ENCODE measurements at places on chromosomes 1 and 21. TPM values are rescaled to one million over a fixed set of nuclear protein-coding genes. Genes with fewer than 3 reads are reported as not detected.

TMEM82 gene
- not detected for total RNA-seq

HNRNPR gene
- 143 TPM for total RNA-seq

CFHR2 gene
- not detected for total RNA-seq

CELA3B gene
- not detected for total RNA-seq

PRKAA2 gene
- 27.4 TPM for total RNA-seq

CDC14A gene
- total RNA-seq, result 13.8 TPM

PTCH2 gene
- 2.0 TPM for total RNA-seq

BLZF1 gene
- 31.3 TPM for total RNA-seq

HYI gene
- total RNA-seq, result 23.4 TPM

ZC3H12A gene
- total RNA-seq, result 2.4 TPM

CNTN2 gene
- 16.1 TPM for total RNA-seq

SIM2 gene
- 0.06 TPM for total RNA-seq

PADI1 gene
- 0.39 TPM for total RNA-seq

NBPF4 gene
- 0.10 TPM for total RNA-seq

OR2T29 gene
- total RNA-seq, result not detected

PLA2G2C gene
- total RNA-seq, result not detected

OXCT2 gene
- total RNA-seq, result 3.0 TPM

OR2L5 gene
- 0.17 TPM for total RNA-seq

PIK3CD gene
- 6.6 TPM for total RNA-seq
